Peyer's patch (tissue), 4 donors: ENCODE measurements at places on chromosomes 5 and 9. TPM values are rescaled to one million over a fixed set of nuclear protein-coding genes. Genes with fewer than 3 reads are reported as not detected.

The FAM153A gene
- 3.3 TPM for total RNA-seq

The IL9 gene
- not detected for total RNA-seq

The KCNN2 gene
- not detected for total RNA-seq

The PLEKHG4B gene
- total RNA-seq = 0.18 TPM

DNA sequence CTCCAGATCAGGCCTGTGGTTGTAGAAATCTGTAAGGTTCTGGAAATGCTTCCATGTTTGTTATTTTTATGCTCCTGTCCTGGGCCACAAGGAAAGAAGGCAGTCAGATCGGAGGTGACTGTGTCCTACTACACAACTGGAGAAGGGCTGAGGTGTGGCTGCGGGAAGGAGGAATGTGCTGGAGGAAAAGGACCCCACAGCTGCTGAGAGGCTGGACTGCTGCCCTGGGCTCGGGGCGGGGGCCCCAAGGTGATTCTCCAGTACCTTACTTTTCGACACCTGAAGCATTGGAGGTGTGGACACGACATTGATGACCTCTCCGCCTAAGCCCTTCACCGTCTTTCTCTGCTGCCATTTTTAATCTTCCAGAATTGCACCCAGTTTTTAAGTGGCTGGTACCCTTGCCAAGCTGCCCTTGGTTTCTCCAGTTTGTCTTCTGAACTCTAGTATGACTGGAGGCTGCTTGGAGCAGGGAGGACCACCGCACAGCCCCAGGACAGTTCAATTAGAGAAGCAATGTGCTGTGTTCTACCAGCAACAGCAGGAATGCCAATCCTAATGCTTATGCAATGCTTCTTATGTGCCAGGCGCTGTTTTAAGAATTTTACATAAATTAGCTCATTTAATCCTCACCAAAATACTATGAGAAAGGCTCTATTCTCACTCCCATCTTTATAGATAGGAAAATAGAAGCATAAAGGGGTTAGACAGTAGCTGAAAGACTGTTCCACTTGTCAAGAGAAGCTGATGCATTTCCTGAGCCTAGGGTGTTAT is 13.5 kb upstream of the ANKRD33B start:
- peak; percentile 17 for DNase-seq

- DNase-seq = peak; percentile 68
Measured at GRCh38 chr9:76456202-76456926, 2.6 kb upstream of the GCNT1 start.

GRCh38 chr5:13581132-13581531 is 363.4 kb downstream of the DNAH5 start:
- DNase-seq = no peak

GRCh38 chr5:36305571-36306326 is 4.0 kb upstream of the RANBP3L start:
- DNase-seq = no peak
